Activated CD4-positive, alpha-beta T cell treated with anti-CD3 and anti-CD28 coated beads, Interleukin-10, Interleukin-2, amounts not matched to agents 100 ng/mL and 50 ng/mL, durations not matched to agents 16 hours and 8 hours (primary cell): ENCODE measurements at places on chromosomes 1 and 21.

DNA sequence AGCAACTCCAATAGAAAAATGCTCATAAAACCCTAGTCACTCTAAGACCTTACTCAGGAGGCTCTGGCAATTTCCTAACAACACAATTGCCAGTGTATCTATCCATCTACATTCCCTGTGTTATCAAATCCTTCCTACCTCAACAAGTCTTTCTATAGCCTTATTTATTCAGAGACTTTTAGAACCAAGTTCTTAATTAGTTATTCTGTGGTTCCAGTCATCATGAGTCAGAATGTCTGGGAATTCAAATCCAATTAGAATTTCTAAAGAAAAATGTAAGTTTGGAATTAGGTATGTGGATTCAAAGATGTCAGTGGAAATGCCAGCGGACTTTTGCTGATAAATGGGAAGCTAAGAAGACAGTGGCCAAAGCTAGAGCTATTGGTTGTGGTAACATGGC lies 302.6 kb upstream of the C1orf87 start:
- no peak for DNase-seq

DNA sequence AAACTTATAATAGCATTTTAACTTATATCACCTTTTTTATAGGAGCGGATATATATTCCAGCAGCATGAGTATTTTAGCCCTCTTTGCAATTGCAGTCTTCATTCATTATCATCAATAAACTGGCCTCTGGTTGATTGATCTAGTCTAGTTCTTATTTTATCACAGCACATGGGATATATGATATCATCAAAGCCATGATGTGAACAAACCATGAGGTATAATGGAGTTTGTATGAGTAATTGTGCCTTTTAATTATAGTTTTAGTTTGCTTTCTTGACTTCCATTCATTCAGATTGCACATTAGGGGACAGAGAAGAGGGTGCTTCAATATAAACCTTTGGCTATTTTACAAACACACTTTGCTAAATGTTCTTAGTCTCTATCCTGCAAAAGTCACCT lies 3.5 kb upstream of the UBR4 start:
- DNase-seq = no peak

GRCh38 chr21:26491663-26492062 lies 81.4 kb downstream of the CYYR1 start:
- no peak for DNase-seq

DNA sequence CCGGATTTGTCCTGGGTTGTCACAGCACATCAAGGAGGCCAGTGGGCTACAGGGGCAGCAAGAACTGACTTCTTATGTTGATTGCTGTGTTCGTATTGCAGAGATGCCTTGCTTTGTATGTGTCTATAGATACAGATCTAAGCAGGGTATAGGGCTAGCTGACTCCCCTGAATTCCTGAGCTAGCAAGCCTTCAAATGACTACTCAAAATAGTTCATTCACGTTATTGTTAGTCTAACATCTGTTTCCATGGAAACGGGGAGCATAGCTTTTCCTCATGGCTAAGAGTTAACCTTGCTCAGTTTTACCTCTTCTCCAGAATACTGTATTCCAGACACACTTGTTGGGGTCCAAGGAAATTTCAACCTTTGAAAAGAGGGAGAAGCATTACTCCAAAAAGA lies 24.1 kb downstream of the TRIM45 start:
- DNase-seq = no peak

DNA sequence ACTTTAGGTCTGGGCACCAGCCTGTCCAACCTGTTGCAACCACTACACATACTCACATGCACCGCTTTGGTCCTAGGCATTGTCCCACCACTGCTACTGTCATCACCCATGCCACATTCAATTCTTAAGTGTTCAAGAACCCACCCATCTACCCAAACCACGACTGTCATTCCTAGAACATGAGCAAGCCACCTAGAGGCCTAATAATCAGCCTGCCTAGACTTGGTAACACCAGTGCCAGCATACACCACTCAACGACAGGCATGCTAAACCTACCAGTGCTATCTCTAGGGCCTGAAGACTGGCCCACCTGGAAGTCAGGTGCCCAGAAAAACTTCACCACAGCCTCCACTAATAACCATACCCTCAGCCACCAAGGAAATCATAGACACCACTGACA lies 532.8 kb upstream of the DEPDC1 start:
- no peak for DNase-seq

DNA sequence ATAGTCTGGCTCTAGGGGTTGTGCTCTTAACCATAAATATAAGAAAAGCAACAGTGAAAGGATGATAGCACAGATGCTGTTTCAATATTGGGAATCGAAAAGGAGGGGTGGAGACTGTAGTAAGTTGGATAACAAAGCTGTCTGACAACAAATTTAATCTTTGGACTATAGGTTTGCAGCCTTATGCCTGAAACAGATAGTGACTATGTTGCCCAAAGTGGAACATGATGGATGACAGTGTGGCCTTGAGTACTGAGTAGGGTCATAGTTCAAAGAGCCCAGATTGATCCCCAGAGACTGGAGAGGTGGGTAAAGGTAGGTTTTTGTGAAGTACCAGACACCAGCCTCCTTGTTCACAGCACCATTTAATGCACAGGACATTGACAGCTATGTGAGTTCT lies 144.0 kb upstream of the PALMD start:
- DNase-seq = no peak

DNA sequence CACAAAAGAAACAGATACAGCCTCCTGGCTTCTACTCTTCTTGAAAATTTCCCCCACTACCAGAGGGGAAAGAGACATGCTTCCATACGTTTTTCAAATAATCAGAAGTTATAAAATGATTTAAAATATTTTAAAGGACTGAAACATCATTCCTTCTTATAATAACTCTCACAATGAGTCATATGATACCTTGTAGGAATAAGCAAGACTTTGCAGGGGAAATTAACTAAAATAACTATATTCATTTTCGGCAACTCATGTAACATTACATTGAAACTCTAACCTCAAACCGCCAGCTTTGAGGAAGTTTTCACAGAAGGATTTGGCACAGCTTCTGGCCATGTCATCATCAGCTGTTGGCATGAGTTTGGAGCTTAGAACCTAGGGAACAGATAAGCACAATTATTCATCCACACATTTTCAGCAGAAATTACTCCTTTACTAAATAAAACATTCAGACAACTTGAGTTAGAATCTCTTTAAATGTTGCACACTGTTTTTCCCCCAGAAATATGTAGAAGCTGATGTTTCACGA lies 85.9 kb downstream of the USP24 start:
- DNase-seq = no peak

- DNase-seq = no peak
Observed at GRCh38 chr1:39368045-39368444, 123.4 kb upstream of the BMP8A start.

DNA sequence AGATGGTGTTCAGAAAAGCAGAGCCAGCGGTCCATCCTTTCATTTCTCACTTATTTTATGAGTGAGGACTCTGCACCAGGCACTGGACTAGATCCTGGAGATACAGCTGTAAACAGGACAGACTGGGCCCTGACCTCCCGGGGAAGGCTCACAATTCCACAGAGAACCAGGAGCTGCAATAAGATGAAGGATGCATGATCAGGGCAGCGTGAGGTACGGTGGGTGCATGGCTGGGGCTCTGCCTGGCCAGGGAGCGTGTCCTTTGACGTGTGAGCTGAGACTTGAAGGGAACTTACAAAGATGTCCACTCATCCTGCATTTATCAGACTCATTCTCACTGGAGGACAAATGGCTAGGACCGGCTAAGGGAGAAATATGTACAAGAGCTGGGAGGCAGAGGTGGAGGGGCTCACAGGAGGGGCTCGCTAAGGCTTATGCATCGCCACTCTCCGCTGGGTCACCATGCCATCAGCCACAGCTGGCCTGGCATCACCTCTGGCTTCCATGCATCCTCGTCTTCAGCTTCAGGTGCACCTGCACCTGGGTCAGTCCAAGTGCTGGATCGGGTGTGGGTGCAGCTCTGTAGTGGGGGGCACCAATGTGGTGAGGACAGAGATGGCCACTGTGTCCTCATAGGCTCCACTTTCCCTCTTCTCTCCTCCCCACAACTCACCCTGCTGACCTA lies 213.9 kb downstream of the TOMM20 start:
- no peak for DNase-seq

DNA sequence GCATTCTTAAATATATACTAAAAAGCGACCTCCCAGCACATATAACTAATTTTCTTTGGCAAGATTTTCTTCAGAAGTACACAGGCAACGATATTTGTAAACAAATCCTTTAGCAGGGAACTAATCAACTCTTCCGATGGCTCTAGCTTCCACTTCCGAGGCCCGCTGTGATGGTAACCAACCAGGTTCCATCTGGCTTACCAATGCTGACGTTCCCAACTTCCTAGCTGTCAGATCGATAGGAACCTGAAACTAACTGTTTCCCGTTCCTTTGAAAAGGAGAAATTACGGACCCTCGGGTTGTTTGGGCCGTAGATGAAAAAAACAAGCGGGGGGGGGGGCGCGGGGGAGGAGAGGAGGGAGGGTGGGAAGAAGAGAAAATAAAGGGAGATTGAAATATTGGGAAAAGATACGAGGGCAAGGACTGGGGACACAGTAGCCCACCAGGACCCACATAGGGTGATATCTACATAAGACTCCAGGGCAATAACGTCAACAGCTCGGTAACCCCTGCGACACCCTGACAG lies 513 bp downstream of the GTF2B start:
- DNase-seq = peak; percentile 48

- no peak for DNase-seq
Observed at GRCh38 chr1:226870026-226870400, 403 bp upstream of the PSEN2 start.

GRCh38 chr1:53959664-53960250 lies 13.6 kb downstream of the LRRC42 start:
- DNase-seq = peak; percentile 50

DNA sequence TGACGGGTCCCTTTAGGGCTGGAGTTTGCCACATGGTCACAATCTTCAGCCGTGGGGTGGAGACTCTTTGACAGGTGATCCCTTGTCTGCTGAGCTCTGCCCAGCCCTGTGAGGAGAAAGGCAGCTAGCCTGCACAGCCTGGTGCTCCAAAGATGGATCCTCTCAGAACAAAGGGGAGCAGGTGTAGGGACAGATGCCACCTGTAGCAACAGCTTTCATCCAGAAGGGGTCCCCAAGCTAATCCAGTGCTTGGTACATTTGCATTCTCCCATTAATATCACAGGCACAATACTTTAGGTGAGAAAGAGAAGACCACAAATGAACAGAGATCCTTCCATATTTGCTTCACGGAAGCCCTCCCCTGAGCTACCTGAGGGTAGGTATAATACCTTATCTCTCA lies 93.2 kb downstream of the CCDC185 start:
- no peak for DNase-seq

GRCh38 chr1:40383095-40383487 lies 9.6 kb downstream of the SMAP2 start:
- no peak for DNase-seq

GRCh38 chr1:185821612-185822385 lies 87.6 kb downstream of the HMCN1 start:
- peak; percentile 4 for DNase-seq

- DNase-seq = no peak
Observed at GRCh38 chr1:180898441-180899219, 14.1 kb upstream of the KIAA1614 start.

DNA sequence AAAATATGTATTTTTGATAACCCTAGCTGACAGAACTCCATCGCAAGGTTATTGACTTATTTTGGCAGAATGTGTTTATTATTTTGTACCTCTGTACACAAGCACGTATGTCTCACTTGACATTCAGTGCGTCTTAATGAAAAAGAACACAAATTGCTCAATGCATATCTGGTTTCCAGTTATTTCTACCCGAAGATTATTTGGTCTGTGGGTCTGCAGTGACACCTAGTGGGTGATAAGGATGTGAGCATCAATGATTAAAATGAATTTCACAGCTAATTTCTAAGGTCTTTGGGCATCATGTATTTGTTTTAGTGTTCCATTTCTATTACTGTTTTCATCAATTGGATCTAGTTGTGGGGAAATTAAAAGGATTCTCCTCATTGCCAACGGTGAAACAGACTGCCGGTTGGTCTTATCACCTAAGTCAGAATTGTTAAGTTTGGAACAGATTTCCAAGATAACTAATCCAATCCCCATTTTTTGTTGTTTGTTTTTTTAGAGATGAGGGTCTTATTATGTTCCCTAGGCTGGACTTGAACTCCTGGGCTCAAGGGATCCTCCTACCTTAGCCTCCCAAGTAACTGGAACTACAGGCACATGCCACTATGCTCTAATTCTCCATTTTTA lies 13.9 kb downstream of the DDX20 start:
- DNase-seq = peak; percentile 61

DNA sequence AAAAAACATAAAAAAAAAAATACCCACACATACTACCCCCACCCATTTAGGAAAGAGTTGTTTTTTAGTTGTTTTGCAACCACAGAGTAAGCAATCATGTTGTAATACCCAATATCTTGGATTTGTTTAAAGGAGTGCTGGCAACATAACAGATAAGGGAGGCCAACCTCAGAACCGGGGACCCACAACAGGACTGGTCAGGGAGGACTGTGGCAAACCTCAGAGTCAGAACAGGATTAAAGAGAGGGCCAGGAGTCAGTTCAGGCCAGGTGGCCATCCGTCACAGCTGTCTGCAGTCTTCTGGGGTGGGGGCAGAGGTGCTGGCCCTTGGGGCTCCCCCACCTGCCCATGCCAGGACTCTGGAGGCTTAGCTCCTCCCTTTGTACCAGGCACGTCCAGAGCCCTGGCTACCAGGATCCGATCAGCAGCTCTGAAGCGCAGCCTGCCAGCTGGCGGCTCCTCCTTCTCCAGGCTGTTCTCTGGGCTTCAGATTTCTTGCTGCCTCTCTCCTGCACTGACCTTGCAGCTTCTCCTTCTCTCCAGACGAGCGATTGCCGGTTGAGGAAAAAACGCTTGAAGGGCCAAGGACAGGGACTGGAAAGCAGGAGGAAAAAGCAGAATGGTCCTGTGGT lies 7.9 kb downstream of the H6PD start:
- no peak for DNase-seq

GRCh38 chr1:230632273-230632873 lies 9.9 kb upstream of the COG2 start:
- peak; percentile 42 for DNase-seq

GRCh38 chr1:60483509-60483908 lies 409.9 kb upstream of the C1orf87 start:
- no peak for DNase-seq
